ENCODE measurements at places on chromosomes 5 and 9.

DNA sequence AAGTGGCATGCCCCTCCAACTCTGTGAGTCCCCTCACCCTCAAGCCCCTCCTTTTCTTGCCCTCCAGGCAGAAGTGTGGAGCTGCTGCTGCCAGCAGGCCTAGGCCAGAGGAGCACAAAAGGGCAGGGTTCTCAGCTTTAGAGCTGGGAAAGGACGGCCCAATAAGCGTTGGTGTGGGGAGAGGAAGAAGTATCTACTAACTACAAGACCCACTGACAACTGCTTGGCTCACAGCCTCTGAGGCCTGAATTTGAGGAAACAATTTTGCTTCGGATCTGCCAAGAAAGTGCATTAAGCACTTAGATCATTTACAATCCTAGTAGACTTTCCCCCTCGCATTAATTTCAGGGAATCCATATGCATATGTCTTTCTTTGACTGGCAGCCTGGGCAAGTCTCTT lies 179.4 kb downstream of the SNX18 start:
- DNase-seq: no peak

GRCh38 chr5:174910245-174910737 lies 185.9 kb downstream of the MSX2 start:
- DNase-seq: no peak

GRCh38 chr9:122029898-122030297 lies 63.2 kb downstream of the TTLL11 start:
- DNase-seq: no peak

DNA sequence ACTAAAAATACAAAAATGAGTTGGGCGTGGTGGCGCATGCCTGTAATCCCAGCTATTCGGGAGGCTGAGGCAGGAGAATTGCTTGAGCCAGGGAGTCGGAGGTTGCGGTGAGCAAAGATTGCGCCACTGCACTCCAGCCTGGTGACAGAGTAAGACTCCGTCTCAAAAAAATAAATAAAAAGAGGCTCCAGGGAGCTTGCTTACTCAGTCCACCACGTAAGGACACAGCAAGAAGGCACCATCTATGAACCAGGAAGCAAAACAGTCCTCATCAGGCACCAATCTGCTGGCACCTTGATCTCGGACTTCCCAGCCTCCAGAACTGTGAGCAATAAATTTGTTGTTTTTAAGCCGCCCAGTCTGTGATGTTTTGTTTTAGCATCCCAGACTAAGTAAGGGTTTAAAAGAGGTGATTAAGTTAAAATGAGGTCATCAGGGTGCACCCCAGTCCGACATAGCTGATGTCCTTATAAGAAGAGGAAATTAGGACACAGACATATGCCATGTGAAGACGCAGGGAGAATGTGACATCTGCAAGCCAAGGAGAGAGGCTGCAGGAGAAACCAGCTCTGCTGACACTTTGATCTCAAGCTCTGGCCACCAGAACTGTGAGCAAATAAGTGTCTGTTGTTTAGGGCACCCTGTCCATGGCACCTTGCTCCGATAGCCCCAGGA lies 45.9 kb downstream of the C9orf50 start:
- DNase-seq: no peak

- no peak for DNase-seq
These were observed 18.5 kb downstream of the PPARGC1B start for GRCh38 chr5:149748471-149749094.

- DNase-seq: no peak
These were observed 91.8 kb upstream of the DMRT1 start for GRCh38 chr9:749716-750115.

DNA sequence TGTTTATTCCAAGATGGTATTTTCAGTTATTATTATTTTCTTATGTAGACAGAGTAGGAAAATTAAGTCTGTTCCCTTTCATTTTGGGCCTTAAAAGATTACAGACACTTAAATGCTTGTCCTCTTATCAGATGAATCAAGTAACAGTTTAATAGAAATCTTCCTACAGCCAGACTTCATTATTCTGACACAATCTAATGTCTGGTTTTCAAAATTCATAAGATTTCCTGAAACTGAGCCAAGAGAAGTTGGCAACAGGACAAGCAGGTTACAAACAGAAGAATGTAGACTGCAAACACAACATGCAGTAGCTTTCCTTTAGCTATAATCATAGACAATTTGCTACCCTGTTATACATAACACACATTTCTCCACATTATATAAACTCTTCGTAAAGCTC lies 130.5 kb downstream of the FBXL17 start:
- no peak for DNase-seq

DNA sequence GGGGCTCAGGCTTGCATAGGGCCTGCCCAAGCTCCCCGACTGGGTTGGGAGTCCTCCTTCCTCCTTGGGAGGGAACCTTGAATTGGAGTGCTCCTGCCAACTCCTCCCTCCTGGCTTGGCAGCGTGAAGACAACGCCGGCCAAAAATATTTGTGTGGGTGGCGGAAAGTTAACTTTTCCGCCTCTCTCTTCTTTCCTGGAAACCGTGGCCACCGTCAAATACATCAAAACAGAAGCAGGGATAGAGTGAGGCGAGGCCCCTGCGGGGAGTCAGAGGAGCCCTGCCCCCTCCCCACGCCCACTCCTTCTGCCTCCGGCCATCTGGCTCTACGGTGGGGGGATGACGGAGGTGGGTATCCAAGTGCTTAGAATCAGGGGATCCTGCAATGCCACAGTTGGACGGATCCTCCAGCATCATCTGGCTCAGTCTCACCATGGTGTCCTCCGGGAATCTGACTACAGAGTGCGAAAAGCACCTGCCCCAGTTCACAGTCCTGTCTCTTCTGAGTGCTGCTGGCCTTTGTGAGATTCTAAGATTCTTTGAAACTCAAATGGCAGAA lies 25.2 kb upstream of the SYNPO start:
- no peak for DNase-seq

DNA sequence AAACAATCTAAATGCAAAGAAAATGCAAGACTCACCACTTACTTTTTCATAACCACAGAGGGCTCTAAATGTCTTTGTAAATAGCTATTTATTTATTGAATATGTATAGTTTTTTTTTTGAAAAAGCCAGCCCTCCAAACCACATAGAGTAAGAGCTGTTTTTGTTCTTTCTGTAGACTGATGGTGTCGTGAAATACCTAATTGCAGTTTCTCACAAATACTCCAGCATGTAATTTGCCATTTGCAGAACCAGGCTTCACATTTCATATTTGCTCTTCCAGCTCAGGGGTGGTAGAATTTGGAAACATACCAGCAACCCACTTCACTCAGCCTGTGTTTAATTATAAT lies 159.8 kb downstream of the TMC1 start:
- DNase-seq: no peak

DNA sequence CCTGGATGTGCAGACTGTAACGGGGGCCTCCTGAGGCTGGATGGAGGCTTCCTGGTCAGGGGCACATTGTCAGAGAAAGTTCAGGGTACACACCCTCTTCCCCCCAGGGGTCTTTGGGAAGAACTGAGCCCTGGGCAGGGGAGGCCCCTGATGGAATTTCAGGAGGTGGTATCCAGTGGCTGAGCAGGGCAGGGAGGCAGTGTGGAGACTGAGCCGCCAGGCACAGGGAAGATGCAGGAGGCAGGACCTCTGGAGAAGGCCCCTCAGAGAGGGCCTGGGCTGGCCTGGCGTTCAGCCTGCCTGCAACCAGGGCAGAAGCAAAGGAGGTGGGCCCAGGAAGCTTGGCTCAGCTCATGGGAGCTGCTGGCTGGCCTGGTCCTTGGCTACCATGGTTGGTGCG lies 53.5 kb downstream of the GTF3C4 start:
- no peak for DNase-seq

GRCh38 chr9:27362447-27363210 lies 65.7 kb upstream of the EQTN start:
- DNase-seq: no peak

GRCh38 chr5:151250346-151251000 lies 2.5 kb upstream of the GM2A start:
- DNase-seq: no peak

GRCh38 chr9:14838701-14839100 lies 71.5 kb downstream of the FREM1 start:
- DNase-seq: no peak

GRCh38 chr9:71628247-71628646 lies 140.1 kb downstream of the CEMIP2 start:
- DNase-seq: no peak

- DNase-seq: no peak
These were observed 80.3 kb upstream of the RPS23 start for GRCh38 chr5:82358457-82358856.

DNA sequence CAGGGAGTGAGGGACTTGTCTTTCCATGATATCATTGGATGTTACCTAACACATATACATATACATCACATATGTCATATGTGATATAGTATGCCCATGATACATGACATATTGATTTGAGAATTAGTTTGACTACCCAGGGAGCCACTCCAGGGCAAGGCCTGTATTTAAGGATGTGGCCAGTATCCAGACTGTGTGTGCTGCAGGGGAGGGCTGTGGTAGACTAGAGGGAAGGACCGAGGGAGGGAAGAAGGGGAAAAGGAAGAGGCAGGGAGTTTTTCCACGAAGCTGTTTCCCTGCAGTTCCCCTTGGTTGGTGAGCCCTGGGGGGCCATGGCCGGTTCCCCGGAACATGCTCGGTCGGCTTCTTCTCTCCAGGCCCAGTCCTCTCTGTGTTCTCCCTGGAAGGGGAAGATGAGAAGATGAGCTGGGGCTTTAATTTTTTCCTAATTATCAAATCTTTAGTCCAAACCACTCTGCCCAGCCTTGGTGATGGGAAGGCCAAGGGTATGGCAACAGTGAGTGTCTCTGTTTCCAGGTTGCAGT lies 48.7 kb downstream of the NSUN2 start:
- DNase-seq: no peak

GRCh38 chr5:135887881-135888614 lies 7.6 kb downstream of the IL9 start:
- DNase-seq: no peak

DNA sequence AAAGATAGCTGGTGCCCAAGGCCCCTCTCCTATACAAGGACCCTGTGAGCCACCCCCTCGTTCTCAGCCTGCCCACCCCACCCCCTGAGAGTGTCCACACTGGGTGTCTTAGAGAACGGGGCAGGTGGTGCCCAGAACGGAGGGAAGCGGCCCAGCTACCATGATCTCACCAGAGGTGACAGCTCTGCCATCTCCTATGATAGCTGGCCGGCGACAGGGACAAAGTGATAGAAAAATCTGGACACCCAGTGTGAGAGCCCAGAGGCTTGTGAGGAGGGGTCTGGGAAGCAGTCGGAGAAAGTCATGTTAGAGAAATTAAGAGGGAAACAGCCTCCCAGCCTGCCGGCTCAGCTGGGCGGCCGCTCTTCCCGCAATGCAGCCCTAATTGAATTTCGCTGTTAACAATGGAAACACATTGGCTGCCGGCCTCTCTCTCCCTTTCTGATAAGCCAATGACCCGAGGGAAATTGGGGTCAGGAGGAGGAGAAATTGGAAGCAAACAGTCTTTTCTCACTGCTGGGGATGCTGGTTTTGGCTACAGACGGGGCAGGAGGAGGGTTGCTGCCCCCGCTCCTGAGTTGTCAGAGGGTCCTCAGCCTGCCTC lies 32.3 kb downstream of the HK3 start:
- no peak for DNase-seq

GRCh38 chr5:161966564-161966963 lies 101.0 kb upstream of the GABRG2 start:
- no peak for DNase-seq

DNA sequence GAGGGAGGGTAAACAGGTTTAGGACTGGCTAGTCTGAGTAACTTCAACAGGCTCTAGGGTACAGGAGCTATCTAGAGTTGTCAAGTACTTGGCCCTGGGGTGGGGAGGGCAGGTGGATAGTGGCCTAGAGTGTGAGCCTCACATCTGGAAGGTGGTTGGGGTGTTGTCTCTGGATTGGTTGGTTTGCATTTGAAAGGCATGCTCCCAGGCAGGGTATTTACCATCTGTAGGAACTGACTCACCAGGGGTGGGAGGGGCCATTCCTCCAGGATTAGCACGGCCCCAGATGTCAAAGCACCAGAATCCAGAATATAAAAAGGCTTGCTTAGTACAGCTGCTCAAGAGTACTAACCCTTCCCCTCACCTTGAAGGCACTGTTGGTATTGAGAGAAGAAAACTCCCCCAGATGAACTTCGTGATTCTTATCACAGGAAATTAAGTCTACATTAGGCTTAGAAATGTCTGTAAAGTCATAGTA lies 193.3 kb downstream of the NTRK2 start:
- DNase-seq: no peak

GRCh38 chr9:37430841-37431597 lies 8.5 kb downstream of the GRHPR start:
- no peak for DNase-seq

DNA sequence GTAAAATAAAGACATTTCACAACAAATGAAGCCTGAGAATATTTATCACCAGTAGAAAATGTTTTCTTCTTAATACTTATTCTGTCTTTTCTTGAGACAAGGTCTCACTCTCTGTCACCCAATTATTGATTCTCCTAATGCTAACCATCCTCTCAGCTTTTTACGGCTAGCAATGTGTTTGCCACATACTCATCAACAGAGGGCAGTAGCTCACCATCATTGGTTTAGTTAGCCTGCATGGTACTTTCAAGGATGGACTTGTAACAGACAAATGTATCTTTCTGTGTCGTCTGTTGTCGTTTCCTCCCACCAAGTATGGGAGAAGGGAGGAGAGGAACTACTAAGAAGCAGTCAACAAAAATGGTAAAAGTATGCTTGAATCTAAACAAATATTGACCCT lies 5.9 kb upstream of the ACO1 start:
- DNase-seq: no peak

- no peak for DNase-seq
These were observed 341.2 kb downstream of the TRIM32 start for GRCh38 chr9:117028103-117028858.

DNA sequence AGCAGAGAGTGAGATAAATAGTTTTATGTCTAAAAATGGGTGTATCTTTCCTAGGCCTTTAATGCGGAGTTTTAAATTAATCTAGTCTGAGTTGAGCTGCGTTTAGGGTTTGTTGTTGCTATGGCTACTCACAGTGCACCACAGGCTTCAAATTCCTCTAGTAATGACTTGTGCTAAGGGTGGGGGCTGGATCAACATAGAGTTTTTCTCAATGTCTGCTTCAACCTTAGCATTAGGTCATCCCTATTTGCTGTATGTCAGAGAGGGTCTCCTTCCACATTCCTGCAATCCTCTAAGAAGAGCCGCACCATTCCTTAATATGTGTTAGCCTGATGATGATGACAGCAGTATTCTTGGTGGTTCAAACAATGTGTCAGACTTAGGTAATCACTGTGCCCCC lies 465.6 kb upstream of the KIF2A start:
- DNase-seq: no peak

- no peak for DNase-seq
These were observed 1.4 kb downstream of the IQGAP2 start for GRCh38 chr5:76404223-76405211.

DNA sequence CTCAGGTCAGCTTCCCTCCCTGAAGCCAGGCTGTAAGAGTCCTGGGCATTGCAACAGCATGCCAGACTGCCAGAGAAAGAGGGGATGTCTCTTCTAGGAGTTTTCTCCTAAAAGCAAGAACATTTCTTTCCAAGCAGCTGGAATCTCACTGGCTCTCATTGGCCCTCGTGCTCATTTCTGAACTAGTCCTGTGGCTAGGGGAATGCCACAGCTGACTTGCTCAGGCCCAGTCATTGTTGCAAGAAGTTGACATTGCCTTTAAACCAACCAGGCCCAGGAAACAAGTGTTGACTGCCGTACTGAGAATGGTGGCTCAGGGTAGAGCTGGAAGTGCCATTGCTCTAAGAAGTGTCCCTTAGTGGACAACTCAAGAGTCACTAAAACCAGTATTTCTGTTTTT lies 15.0 kb upstream of the CEP120 start:
- no peak for DNase-seq
